Chondrocyte (in vitro differentiated cells): ENCODE measurements at places on chromosomes 6 and 20. TPM values are rescaled to one million over a fixed set of nuclear protein-coding genes. Genes with fewer than 3 reads are reported as not detected.
A peak's percentile ranks its signal among the peaks of the same experiment; 100 is the strongest.

JPH2 gene
- 46.6 to 75.9 TPM (median 71.2 TPM) in 3 replicates for total RNA-seq

HRH3 gene
- total RNA-seq: not detected in 3 replicates

PFDN4 gene
- 17.3 to 23.5 TPM (median 18.6 TPM) in 3 replicates for total RNA-seq

XKR7 gene
- 0.02 TPM in 1 of 3 replicates, not detected in the others for total RNA-seq

GPR63 gene
- 1.1 to 1.2 TPM (median 1.2 TPM) in 3 replicates for total RNA-seq

DNA sequence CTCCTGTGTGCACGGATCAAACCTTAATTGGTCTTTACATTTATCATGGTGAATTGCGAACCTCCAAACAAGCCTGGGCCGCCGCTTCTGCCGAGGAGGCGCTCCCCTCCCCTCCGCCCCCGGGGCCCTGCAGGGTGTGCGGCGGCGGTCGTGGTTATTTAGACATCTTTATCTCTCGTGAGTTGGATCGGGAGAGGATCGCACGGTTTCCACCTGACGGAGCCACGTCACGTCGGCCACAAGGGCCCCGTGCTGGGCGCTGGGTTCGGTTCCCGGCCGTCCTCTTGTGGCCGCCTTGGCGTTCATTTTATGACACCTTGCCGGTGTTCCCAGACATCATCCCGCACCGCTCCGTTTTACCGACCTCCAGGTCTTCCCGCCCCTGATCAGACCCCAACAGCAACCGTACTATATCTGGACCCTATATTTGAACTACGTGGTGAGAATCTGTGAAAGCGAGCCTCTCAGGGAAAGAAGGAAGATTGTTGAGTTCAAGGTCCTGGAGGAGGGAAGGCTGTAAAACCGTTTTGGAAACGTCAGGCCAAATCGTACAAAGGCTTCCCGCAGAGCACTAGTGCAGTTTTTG is 1.3 kb upstream of the CNR1 start:
- peak overlapping the region; percentile 26 for H3K4me3 ChIP-seq
- DNase-seq: no peak
- H3K4me1 ChIP-seq: peaks cover 10% of the 10 kb centered on the region
- H3K27ac ChIP-seq: no peak overlapping the region

DNA sequence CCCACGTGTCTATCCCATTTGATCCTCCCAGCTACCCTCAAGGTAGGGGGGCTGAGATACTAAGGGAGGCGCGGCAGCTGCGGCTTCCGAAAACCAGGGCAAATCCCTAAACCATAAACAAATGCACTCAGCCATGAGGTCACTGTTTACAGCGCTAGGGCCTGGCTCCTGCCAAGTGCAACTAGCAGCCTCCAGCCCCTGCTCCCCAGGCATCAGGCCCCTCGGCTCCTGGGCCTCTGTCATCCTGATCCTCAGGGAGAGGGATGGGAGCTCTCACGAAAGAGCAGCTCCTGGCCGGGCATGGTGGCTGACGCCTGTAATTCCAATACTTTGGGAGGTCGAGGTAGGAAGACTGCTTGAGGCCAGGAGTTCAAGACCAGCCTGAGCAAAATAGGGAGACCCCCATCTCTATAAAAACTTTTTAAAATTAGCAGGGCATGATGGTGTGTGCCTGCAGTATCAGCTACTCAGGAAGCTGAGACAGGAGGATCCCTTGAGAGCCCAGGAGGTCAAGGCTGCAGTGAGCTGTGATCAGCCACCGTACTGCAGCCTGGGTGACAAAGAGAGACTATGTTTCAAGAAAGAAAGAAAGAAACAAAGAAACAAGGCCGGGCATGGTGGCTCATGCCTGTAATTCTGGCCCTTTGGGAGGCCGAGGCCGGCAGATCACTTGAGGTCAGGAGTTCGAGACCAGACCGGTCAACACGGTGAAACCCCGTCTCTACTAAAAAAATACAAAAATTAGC is 42.5 kb upstream of the TLDC2 start:
- no peaks in the 10 kb centered on the region for H3K27me3 ChIP-seq
- no peak overlapping the region for H3K27ac ChIP-seq
- H3K36me3 ChIP-seq: peaks cover 6% of the 10 kb centered on the region
- no peak overlapping the region for H3K4me3 ChIP-seq

- no peak overlapping the region for H3K4me3 ChIP-seq
- no peak overlapping the region for H3K27ac ChIP-seq
- peaks cover 9% of the 10 kb centered on the region for H3K4me1 ChIP-seq
- H3K27me3 ChIP-seq: no peaks in the 10 kb centered on the region
- no peaks in the 10 kb centered on the region for H3K36me3 ChIP-seq
- no peak for DNase-seq
These were observed 224.9 kb downstream of the IBTK start for GRCh38 chr6:82022614-82023129.

DNA sequence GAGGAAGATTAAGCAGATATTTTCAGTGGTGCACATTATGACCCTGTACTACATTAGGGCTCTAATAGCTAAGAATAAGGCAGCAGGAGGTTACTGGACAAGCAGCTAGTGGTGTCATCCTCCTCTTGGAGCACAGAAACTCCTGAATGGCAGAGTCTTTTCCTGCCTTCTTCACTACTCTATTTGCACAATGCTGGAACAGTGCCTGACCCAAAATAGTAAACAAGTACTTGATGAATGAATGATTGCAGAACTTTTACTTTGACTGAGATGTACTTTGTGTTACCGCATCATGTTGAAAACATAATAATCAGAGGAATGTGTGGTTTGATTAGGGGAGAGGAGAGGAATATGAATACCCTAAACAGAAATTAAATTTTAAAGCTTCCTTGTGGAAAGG is 30.0 kb upstream of the UST start:
- H3K4me3 ChIP-seq: no peak overlapping the region
- DNase-seq: no peak
- H3K27ac ChIP-seq: no peak overlapping the region
- no peaks in the 10 kb centered on the region for H3K27me3 ChIP-seq
- H3K36me3 ChIP-seq: no peaks in the 10 kb centered on the region

DNA sequence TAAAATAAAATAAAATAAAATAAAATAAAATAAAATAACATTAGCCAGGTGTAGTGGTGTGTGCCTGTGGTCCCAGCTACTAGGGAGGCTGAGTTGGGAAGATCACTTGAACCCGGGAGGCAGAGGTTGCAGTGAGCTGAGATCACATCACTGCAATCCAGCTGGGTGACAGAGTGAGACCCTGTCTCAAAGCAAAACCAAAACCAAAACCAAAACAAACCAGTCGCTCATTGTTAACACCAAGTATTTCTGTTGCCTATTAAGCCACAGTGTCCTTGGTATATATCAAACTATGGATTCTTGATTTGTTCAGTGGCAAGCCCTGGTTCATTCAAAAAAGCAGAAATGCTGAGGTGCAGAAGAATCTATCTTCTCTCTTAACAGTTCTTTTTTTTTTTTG is 65.7 kb downstream of the PYGB start:
- no peaks in the 10 kb centered on the region for H3K27me3 ChIP-seq
- DNase-seq: no peak
- H3K4me1 ChIP-seq: peaks cover 43% of the 10 kb centered on the region
- H3K36me3 ChIP-seq: no peaks in the 10 kb centered on the region

GRCh38 chr20:45355209-45356084 is 7.2 kb upstream of the SDC4 start:
- no peak for DNase-seq
- H3K27ac ChIP-seq: peak overlapping the region; percentile 81
- H3K4me1 ChIP-seq: peaks cover 55% of the 10 kb centered on the region
- no peaks in the 10 kb centered on the region for H3K27me3 ChIP-seq
- no peak overlapping the region for H3K4me3 ChIP-seq
